ENCODE measurements at places on chromosomes 3 and 15.

GRCh38 chr3:187997490-187997889 is 156.5 kb upstream of the LPP start:
- DNase-seq: no peak

DNA sequence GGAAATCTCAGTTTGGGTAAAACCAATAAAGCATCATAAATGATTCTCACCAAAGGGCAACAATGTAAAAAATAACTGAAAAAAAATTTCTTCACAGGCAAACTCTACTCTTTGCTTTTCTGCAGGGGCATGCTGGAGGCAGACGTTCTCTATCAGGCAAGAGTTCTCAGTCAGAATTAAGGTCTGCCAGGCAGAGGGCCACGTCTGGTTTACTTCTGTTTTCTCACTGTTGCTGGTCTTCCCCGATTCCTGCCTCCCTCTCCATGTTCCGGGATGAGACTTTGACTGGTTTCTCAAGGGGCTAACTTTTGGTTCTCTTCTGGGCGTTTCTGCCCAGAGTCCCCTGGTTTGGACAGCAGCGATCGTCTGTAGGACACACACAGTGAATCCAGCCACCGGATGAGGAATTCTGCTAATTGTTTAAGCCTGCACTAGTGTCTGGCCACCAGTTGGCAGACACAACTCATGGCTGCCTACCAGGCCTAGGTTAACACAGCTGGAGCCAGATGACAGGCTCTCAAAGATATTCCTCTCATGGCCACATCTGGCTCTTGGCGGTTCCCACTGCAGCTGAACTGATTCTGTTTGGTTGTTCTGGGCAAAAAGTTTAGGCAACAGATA is 273.1 kb downstream of the FOXP1 start:
- DNase-seq: peak; percentile 69

GRCh38 chr3:129599607-129600006 is 6.9 kb downstream of the PLXND1 start:
- DNase-seq: peak; percentile 42

DNA sequence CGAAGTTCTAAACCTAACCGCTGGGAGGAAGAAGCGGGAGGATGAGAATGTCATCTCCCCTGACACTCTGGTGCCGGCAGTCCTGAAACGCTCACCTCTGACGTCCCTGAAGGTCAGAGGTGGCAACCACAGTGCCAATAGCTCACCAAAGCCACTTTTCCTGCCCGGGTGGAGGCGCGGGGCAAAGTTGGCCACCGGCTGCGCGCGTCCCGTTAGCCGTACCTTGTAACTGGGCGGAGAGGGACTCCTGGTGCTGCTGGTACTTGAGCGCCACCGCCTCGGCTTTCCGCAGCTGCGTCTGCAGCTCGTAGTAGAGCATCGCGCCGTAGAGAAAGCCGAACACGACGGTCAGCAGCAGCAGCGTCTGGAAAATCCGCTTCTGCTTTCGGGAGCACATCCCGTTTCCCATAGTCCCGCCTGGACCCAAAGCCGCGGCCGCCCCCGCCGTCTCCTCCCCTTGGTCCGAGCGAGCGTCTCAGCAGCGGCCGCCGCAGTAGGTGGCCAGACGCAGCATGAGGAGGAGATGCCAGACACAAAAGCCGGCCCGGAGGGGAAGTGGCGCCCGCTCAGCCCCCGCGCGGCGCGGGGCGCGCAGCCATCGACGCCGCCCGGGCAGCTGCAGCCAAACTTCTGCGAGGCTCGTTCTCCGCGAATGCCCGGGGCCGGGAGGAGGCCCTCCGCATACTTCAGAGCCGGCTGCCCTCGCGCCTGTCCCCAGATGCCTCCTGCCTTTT is 680 bp downstream of the GOLIM4 start:
- peak; percentile 81 for DNase-seq

- DNase-seq: no peak
Measured at GRCh38 chr3:54355800-54356199, 233.4 kb downstream of the CACNA2D3 start.

All from HCEC 1CT (cell line).